ENCODE measurements at places on chromosomes 11 and 22. TPM values are rescaled to one million over a fixed set of nuclear protein-coding genes. Genes with fewer than 3 reads are reported as not detected.

GRCh38 chr11:19679952-19680828 is 32.4 kb upstream of the NAV2 start:
- no peaks in the 10 kb centered on the region for H3K36me3 ChIP-seq
- H3K4me1 ChIP-seq = peaks cover 68% of the 10 kb centered on the region
- no peak overlapping the region for H3K4me3 ChIP-seq
- H3K27ac ChIP-seq = peak overlapping the region; percentile 81

- no peaks in the 10 kb centered on the region for H3K27me3 ChIP-seq
- peak overlapping the region; percentile 76 for H3K27ac ChIP-seq
- no peaks in the 10 kb centered on the region for H3K36me3 ChIP-seq
These were observed 30.4 kb downstream of the NEAT1 start for GRCh38 chr11:65452806-65453490.

Gene HIPK3
- 94.8 TPM for total RNA-seq

Gene MADD
- 62.8 TPM for total RNA-seq

DNA sequence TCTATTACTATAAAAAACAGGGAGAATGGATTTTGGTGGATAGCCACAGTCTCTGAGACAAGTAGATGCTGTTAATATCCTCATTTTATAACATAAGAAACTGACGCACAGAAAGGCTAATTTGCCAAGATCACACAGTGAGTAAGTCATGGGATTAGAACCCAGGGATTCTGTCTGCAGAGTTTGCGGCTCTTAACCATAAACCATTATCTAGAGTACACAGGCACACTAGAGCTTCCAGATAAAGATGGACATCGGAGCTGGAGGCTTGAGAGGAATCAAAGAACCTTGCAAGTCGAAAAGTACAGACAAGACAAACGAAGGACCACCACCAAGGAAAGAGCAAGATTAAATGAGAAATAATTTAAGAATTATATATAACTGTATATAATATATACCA is 11.3 kb downstream of the LGALS12 start:
- no peaks in the 10 kb centered on the region for H3K36me3 ChIP-seq
- no peak for DNase-seq

Gene JAML
- 1.1 TPM for total RNA-seq

DNA sequence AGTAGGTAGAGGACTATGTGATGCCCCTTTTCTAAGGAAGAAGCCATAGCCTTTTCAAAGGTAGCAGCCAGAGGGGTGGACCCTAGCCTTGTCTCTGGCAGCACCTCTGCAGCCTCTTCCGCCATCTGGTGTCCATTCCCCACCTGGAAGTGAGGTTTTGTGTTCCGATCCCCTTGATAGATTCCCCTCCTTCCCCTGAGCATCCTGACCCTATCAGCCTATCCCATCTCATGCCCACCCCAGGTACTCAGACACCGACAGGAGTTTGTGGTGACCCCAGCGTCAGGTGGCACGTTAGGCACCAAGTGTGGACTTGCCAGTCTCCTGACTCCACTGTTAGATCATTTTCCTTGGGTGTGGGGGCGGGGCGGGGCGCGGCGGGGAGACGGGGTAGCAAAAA is 398 bp upstream of the FAM89B start:
- peaks cover 76% of the 10 kb centered on the region for H3K4me1 ChIP-seq
- peak overlapping the region; percentile 89 for H3K27ac ChIP-seq
- H3K27me3 ChIP-seq = no peaks in the 10 kb centered on the region
- H3K36me3 ChIP-seq = peaks cover 3% of the 10 kb centered on the region

Gene NCAM1
- 1.6 TPM for total RNA-seq

Gene CARD18
- 11.6 TPM for total RNA-seq

Gene SSTR3
- total RNA-seq = not detected

- H3K4me1 ChIP-seq = peaks cover 19% of the 10 kb centered on the region
- no peak overlapping the region for H3K27ac ChIP-seq
- H3K36me3 ChIP-seq = no peaks in the 10 kb centered on the region
- no peak overlapping the region for H3K4me3 ChIP-seq
- H3K27me3 ChIP-seq = peaks cover 68% of the 10 kb centered on the region
These were observed 4.7 kb downstream of the SHANK2 start for GRCh38 chr11:71247551-71248250.

DNA sequence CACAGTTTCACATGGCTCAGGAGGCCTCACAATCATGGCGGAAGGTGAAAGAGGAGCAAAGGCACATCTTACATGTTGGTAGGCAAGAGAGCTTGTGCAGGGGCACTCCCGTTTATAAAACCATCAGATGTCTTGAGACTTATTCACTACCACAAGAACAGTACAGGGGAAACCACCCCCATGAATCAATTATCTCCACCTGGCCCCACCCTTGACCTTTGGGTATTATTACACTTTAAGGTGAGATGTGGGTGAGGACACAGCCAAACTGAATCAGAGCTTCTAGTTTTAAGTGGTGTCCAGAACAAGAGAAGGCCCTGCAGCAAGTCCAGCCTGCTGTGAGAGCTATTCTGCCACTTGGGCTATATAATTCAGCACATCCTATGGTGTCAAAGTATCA is 493.7 kb downstream of the ETS1 start:
- no peaks in the 10 kb centered on the region for H3K36me3 ChIP-seq
- no peaks in the 10 kb centered on the region for H3K27me3 ChIP-seq
- H3K27ac ChIP-seq = no peak overlapping the region
- no peaks in the 10 kb centered on the region for H3K4me1 ChIP-seq
- DNase-seq = no peak

Gene OR11H1
- total RNA-seq = not detected

DNA sequence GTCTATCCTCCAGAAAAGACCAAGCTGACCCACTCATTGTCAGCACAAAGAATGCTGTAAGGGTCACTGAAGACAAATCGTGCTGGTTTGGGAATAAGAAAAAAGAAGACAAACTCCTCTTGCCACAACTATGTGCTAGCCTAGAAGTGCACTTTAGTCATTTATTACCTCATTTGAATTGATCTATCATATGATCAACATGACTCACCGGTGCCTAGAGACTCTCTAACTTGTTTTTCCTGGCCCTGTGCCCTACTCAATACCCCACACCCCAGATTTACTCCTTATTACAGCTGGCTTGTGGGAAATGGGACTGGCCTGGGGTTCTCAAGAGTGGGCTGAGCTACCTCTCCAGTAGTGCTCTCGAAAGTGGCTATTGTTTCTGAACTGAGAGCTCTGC is 35.9 kb upstream of the HORMAD2 start:
- H3K4me1 ChIP-seq = peaks cover 19% of the 10 kb centered on the region
- H3K27me3 ChIP-seq = no peaks in the 10 kb centered on the region
- no peak overlapping the region for H3K4me3 ChIP-seq

Gene OR52J3
- total RNA-seq = not detected

- H3K27ac ChIP-seq = no peak overlapping the region
- H3K4me3 ChIP-seq = no peak overlapping the region
- no peaks in the 10 kb centered on the region for H3K36me3 ChIP-seq
- DNase-seq = no peak
These were observed 235.8 kb upstream of the CCDC90B start for GRCh38 chr11:83521647-83522596.

- DNase-seq = no peak
- no peaks in the 10 kb centered on the region for H3K36me3 ChIP-seq
- H3K27ac ChIP-seq = no peak within 1 kb of the TSS
- no peak within 1 kb of the TSS for H3K4me3 ChIP-seq
- no peaks in the 10 kb centered on the region for H3K4me1 ChIP-seq
- peaks cover 12% of the 10 kb centered on the region for H3K27me3 ChIP-seq
These were observed at the start of gene IGLL5 for GRCh38 chr22:22887621-22888503. TSS of gene IGLL5 (plus strand) at chr22:22887816. CDS start at chr22:22888054, 238 bp downstream.

- no peaks in the 10 kb centered on the region for H3K4me1 ChIP-seq
- no peak overlapping the region for H3K27ac ChIP-seq
- no peak overlapping the region for H3K4me3 ChIP-seq
These were observed 100.8 kb downstream of the PRMT3 start for GRCh38 chr11:20488352-20488751.

Gene MS4A4A
- total RNA-seq = 4.8 TPM

- no peaks in the 10 kb centered on the region for H3K4me1 ChIP-seq
- no peak overlapping the region for H3K4me3 ChIP-seq
- H3K27me3 ChIP-seq = no peaks in the 10 kb centered on the region
These were observed 25.1 kb upstream of the USP47 start for GRCh38 chr11:11816511-11817314.

DNA sequence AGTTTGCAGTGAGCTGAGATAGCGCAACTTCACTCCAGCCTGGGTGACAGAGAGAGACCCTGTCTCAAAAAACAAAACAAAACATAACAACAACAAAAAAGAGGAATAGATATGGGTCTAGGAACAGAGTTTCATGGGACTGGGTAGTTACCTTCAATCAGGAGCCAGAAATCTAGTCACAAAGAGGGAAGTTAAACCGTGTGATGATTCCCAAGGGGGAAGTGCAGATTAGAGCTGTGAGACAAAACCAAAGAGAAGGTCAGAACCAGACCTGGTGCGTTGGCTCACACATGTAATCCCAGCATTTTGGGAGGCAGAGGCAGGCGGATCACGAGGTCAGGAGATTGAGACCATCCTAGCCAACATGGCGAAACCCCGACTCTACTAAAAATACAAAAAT is 42.1 kb upstream of the LARGE1 start:
- H3K27me3 ChIP-seq = no peaks in the 10 kb centered on the region
- H3K4me1 ChIP-seq = no peaks in the 10 kb centered on the region
- no peak overlapping the region for H3K4me3 ChIP-seq

All from suprapubic skin (tissue), 4 donors.